ENCODE measurements at places on chromosomes 3 and 15. TPM values are rescaled to one million over a fixed set of nuclear protein-coding genes. Genes with fewer than 3 reads are reported as not detected.

Gene GP5
- not detected for total RNA-seq

Gene CYP11A1
- not detected for total RNA-seq

Gene C15orf62
- total RNA-seq: 0.08 TPM

Gene CFAP100
- not detected for total RNA-seq

Gene SH3GL3
- total RNA-seq: 0.46 TPM

Gene TMEM207
- not detected for total RNA-seq

Gene MINAR1
- 0.37 TPM for total RNA-seq

Gene PLSCR2
- not detected for total RNA-seq

Gene ZNF80
- total RNA-seq: not detected

Gene SCG3
- total RNA-seq: not detected

Gene NR2F2
- total RNA-seq: 26.6 TPM

Gene IL12A
- total RNA-seq: 0.96 TPM

Gene PFKFB4
- 15.7 TPM for total RNA-seq

Gene C3orf33
- 9.1 TPM for total RNA-seq

Gene DPH3
- total RNA-seq: 25.3 TPM

Gene CHL1
- not detected for total RNA-seq

Gene CD200R1L
- total RNA-seq: not detected

Gene SPG11
- total RNA-seq: 8.4 TPM

Gene GALNT15
- not detected for total RNA-seq

Gene PPP2R3A
- total RNA-seq: 4.5 TPM

Gene CRBN
- total RNA-seq: 25.9 TPM

Gene CCDC51
- total RNA-seq: 23.5 TPM

Gene KBTBD12
- not detected for total RNA-seq

Gene TGM4
- total RNA-seq: not detected

Gene NGLY1
- total RNA-seq: 15.9 TPM

Gene GATM
- total RNA-seq: 2.2 TPM

Gene CD200R1
- 0.08 TPM for total RNA-seq

Gene MAP6D1
- total RNA-seq: 5.7 TPM

Gene GRM2
- total RNA-seq: not detected
